ENCODE measurements at places on chromosomes 1 and 21.

GRCh38 chr1:38614861-38615260 lies 244.7 kb downstream of the RRAGC start:
- DNase-seq = no peak

DNA sequence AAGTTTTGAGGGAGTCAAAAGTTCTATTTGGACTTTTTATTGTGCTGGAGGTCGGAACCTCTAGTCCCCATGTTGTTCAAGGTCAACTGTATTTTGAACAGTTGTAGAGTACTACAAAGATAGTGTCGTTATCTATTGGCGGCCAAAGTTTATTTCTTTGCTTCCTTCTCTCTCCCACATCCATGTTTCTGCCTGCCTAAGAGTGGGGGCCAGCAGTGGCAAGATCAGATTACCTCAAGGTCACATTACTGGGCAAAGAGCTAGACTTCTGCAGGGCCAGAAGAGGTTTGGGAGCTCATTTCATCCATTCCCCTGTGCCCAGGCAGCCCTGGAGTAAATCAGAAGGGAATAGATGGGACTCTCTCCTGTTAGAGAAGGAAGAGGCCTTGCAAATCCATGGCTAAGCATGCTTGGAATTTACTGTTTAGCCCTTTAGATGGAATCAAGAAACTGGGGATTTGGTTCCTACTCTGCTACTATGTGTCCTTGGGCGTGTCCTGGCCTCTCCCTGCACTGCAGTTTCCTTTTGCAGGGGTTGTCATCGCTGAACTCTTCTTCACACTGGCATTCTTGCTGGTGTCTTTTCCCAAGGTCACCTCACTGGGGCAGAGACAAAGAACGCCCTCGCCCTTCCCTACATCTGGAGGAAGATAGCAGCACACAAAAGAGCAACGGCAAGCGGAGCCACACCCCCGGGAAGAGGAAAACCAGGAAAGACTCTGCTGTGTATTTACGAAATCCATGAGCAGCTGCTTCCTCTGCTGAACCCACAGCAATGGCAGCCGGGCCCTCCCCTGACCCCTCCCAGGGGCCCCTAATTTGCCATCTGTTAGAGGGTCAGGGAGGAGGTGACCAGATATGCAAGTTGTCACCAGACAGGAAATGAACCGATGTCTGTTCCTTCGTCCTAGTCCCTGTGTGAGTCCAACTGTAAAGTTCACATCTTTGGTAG lies 73.3 kb downstream of the PLPP3 start:
- no peak for DNase-seq

DNA sequence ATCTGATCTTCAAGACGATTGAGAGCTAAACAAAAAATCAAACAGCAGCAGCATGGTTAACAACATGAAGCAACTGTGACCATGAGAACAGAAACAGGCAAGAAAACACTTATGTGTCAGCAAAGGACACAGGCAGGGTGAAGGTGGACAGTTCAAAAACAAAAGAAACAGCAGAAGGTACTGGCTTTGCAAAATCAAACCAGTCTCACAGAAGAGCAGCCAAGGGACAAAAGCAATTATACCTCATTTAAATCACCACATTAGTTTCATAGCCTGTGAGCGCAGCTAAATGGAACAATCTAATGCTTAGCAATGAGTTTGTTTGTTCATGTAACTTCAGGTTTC lies 59.1 kb downstream of the CAPN2 start:
- DNase-seq = no peak

- peak; percentile 23 for DNase-seq
Measured at GRCh38 chr1:37513795-37514349, 694 bp downstream of the MEAF6 start.

DNA sequence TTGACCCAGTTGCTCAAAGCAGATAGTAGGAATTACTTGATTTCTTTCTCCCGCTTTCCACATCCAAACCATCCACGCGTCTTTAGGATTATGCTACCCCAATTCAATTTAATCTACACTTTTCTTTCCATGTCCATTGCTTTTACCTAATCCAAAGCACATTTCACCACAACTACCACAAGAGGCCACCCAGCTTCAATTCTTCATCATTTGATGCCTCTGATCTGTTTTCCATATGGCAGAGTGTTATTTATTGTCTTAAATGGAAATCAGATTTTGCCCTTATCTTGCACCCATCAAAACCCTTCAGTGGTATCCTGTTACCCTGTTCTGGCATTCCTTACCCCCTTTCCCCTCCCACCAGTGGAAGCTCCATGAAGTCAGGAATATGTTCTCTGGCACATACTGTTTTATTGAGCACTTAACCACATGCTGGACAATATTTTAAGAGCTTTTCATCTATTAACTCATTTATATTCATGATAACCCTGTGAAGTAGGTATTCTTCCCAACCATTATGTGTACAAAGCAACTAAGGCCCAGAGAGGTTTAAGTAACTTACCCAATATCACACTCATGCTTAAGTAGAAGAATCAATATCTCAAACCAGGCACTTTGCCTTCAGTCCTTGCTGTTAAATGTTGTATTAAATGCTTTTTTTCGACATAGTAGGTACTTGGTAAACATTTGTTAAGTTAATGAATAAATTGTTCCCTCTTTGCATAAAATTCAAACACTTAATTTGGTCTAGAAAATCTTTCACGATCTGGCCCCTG lies 34.6 kb downstream of the CLIC4 start:
- no peak for DNase-seq

GRCh38 chr1:89672489-89673183 lies 39.7 kb downstream of the LRRC8C start:
- DNase-seq = peak; percentile 9

- no peak for DNase-seq
Measured at GRCh38 chr21:42440187-42440792, 36.6 kb downstream of the UBASH3A start.

DNA sequence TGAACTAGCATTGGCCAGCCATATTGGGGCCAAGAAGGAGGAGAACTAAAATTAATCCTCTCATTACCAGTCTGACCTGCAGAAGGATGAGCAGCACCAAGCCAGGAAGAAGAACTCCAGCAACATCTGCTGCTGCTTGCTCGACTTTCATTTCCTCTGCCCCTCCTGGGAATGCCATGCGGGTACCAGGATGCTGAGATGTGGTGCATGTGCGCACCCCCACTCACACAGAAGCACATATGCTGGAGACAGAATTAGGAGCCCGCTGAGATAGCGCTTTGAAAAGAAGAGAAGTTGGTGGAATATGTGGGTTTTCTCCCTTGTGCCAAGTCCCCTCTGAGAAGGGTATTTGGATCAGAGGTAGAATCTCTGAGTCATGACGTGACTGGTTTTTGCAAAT lies 70.4 kb downstream of the PLXNA2 start:
- DNase-seq = no peak

GRCh38 chr1:52867087-52867863 lies 24.7 kb downstream of the ZYG11A start:
- DNase-seq = no peak

DNA sequence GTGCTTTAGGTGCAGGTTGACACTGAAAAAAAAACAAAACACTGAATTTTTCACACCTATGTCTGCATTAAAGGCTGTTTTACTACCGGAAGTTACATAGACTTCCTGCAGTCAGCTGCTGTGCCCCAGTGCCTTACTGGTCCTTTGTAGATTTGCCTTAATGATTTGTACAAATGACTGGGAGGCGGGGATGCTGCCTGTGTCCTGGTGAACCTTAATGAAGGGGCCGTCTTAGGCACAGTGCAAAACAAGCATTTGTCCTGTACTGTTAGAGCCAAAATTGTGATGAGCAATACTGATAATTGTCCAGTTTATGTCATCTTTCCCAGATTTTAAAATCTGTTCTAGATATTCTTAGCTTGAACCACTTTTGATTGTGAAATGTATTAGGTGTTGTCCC lies 90.9 kb upstream of the PGD start:
- DNase-seq = no peak

GRCh38 chr1:79501153-79501552 lies 494.6 kb upstream of the ADGRL4 start:
- peak; percentile 1 for DNase-seq

DNA sequence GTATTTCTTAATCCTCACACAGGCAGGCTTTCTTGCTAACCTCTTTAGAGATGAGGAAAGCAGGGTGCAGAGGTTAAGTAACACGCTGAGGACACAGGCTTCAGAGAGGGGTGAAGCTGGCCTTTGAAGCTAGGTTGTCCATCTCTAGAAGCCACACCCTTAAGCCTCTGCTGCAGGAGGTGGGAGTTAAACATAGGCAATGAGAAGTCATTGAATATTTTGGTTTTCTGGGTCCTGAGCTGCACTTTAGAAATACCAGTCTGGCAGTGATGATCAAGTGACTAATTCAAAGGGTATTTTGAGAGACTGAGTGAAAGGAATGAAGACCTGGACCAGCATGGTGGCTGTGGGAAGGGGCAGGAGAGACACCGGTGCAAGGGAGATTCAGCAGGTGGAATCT lies 9.9 kb downstream of the KCNJ15 start:
- DNase-seq = peak; percentile 49

DNA sequence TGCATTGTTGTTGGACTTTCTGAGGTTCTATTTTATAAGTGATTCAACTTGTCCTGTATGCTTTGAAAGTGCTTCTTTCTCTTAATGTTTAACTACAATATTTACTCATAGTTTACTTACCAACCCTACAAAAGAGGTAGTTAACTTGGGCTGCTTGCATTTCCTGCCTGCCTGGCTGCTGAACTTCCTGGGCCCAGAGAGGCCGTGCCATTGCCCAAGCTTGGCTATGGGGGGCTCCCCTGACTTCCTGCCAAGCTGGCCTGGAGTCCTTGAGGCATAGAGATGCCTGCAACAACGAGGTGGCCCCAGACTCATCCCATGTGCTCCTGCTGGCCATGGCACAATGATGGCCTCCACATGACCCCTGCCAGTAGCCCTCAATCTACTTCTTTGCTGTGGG lies 361.6 kb upstream of the PLD5 start:
- DNase-seq = no peak

DNA sequence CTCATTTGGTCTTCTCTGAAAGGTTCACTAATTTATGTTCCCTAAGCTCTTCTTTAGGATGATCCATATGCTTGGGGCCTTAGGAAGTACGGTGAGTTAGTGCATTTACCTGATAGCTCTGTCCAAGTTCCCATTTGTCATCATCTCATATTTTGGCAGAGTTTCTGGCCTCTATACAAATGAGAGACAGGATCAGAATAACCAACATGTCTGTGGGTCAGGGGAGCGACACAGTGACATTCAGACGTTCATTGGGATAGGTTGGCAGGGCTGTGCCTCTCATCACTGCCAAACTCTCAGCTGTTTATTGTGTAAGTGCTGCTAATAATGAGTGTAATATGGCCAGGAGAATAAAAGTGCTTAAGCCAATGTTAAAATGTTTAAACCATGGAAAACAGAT lies 561.1 kb upstream of the ZRANB2 start:
- DNase-seq = no peak

DNA sequence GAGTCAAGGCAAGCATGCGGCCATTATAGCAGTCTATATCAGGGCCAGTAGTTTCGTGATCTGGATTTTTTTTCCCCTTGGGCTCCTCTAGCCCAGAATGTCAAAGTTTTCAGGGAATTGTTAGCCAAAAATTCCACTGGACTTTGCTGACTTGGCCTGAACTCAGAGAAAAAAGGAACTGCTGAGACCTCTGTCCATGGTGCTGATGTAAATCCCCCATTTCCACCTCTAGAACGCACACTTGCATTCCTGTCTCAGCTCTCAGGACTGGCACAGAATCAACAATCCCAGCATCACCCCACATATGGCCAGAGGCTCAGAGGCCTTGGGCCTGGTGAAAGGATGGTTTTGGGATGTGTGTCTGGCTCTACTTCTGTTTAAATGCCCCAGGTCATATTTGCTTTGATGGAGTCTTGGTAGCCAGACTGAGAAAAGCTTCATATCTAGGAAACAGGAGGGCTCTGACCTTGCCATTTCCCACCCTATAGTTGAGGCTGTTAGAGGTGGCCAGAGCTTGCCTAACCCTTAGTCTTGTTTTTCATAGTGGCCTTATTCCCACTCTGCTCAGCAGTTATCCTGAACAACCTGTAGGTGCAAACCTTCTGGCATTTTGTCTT lies 16.9 kb upstream of the EFCAB14 start:
- DNase-seq = peak; percentile 71

DNA sequence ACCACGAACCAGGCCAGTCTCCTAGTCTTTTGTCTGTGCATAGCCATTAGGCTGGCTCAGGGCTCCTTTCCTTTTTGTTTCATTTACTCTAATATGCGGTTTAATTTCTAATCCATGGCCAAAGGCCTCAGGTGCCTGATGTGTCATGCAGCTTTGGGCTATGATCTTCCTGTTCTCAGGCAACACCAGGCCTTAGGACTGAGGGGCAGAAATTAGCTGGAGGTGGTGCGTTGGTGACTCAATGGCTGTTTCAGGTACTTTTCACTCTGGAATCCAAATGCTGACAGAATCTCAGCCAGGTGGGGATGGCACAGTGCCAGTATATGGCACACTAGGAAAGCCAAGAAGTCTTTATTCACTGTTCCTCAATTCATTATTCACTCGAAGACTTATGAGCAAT lies 105.3 kb downstream of the CACNA1E start:
- DNase-seq = peak; percentile 52

- peak; percentile 88 for DNase-seq
Measured at GRCh38 chr1:161192476-161193465, 6.1 kb downstream of the ADAMTS4 start.

- DNase-seq = no peak
Measured at GRCh38 chr1:8428441-8428840, 110.5 kb downstream of the SLC45A1 start.

- DNase-seq = no peak
Measured at GRCh38 chr1:29878501-29878900, 642.2 kb downstream of the PTPRU start.

- DNase-seq = no peak
Measured at GRCh38 chr1:61639608-61640336, 85.2 kb downstream of the TM2D1 start.

DNA sequence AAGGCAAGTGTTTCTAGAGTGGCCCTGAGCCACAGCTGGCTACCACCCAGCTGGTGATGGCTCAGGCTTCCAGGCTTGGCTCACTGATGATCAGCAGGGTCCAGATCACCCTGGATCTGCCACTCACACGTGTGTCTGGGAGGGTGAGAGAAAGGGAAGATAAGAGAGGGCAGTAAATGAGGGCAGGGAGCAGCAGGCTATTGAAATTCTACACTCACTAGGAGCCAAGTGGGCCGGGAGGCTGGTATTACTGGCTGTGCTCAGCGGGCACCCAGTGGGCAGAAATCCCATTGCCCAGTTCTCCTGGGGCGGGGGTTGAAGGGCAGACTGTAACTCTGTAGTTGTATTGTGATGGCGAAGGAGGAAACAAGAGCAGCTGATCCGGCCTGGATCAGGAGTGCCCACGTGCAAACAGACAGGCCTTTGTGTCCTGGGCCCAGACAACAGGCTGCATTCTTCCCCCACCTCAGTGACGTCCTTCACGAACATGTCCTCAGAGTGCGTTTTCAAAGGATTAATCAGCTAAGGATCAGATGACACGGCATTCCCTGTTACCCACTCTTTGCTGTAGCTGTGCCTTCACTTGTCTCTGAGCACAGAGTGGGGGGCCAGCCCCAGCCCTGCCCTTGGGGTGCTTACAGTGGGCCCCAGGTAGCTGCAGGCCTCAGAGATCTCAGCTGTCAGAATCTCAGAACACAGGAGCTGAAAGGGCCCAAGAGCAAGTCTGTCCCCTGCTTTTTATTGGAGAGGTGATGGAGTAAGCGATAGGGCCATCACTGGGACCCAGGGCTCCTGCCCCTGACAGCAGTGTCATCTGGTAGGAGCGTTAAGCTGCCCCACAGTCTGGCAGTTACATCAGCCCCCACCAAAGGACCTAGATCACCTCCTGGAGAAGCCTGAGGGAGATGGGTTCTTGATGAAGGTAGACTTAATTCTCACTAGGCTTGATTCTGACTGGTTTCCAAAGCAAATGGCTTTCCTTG lies 60.5 kb downstream of the ATP1A1 start:
- DNase-seq = no peak
